ENCODE measurements at places on chromosomes 1 and 21.

DNA sequence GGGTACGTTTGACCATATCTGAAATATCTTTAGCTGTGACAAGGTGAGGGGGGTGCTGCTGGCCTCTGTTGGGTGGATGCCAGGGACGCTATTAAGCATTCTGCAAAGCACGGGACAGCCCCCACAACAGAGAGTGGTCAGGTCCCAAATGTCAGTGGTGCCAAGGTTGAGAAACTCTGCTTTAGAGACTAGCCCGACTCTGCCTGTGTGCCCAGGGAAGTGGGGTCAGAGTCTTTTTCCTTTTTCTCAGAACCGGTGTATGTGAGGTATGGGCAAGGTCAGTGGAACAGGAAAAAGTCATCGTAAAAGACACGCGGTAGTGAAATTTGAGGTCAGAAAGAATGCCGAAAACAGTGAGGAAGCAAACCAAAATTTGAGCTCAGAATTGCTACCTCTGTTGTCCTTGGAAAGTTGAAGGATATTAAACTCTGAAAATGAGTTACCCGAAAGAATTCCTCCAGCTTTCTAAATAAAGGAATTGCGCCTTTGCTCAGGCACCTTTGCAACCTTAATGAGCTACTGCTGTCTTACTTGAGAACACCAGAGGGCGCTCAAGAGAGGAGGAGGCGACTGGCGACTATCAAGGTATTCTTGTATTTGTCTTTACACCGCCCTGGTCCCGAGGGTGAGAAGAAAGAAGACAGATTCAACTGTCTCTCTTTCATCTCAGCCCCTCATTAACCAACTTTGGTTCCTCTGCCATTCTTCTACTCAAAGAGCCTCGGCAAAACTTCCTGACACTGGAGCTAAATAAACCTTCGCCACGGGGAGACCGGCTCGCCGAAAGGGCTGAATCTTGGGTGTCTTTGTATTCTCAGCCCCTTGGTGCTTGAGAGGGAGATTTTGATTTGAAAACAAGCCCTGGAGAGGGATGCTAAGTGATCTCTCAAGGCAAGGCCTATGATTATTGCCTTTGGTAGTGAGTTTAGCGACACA, 85.4 kb upstream of the OLIG2 start:
- DNase-seq = peak; percentile 40

GRCh38 chr1:221839321-221839720, 97.4 kb upstream of the DUSP10 start:
- no peak for DNase-seq

DNA sequence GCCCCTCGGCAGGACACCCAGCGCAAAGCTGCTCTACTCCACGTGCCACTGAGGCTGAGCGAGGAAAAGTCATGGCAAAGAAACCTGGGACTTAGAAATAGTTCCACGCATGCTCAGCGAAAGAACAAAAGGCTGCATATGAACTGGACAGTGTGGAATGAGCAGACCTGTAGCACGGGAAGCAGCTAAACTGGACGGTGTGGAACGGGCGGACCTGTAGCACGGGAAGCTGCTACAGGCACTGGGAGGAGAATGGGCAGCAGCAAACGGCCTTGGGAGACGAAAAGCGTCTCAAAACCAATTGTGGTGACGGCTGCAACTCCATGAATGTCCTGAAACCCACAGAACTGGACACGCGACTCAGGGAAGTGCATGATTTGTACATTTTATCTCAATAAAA, 15.6 kb downstream of the SSU72 start:
- no peak for DNase-seq

DNA sequence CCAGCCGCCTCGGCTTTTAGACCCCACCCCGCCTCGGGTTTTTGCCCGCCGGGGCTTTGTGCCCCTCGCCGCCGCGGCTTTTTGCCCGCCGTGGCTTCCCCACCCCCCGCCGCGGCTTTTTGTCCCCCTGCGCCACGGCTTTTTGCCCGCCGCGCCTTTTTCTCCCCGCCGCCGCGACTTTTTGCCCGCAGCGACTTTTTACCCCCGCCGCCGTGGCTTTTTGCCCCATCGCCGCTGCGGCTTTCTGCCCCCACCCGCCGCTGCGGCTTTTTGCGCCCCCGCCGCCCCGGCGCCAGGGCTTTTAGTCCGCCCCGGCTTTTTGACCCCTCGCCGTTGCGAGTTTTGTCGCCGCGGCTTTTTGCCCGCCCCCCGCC, 474.4 kb downstream of the FAM72C start:
- no peak for DNase-seq

DNA sequence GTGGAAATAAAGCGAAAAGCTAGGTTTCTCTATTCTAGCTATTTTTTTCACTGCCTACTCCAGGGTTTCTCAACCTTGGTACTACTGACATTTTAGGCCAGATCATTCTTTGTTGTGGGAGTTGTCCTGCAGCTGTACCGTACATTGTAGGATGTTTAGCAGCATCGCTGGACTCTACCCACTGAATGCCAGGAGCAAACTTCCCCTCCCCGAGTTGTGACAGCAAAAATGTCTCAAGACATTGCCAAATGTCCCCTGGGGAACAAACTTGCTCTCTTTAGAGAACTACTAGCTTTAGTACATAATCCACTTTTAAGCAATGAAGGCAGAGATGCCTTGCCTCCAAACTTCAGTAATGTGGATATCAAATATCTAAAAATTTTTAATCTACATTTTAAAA, 122.8 kb downstream of the PLPPR5 start:
- DNase-seq = no peak
